ENCODE measurements at places on chromosomes 1 and 21.

GRCh38 chr1:19715334-19716203 is 50.9 kb downstream of the HTR6 start:
- peak; percentile 92 for DNase-seq

DNA sequence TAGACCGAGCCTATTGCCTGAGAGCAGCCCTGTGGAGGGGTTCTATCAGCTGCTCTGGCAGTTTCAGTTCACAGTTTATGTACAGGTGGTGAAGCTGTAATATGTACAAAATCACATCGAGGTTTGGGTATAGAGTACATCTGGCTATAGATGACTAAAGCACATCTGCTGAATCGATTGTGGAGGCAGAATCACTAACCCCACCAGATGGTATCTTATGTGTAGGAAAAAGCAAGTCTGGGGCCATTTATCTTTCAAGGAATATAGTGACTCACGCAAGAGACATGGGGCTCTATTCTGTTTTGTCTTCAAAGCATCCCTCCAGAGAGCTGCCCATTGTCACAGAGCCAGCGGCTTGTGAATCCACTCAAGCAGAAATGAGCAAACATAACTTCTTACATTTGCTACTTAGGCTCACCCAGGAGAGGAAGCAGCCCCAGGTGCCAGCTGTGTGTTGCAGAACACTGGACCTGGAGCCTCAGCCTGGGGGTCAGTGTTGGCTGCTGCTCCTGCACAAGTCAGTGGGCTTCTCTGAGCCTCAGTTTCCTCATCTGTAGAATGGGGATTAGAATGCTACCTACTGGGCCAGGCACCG is 21.3 kb downstream of the MIIP start:
- no peak for DNase-seq

GRCh38 chr21:34744801-34745200 is 76.0 kb downstream of the CLIC6 start:
- peak; percentile 62 for DNase-seq

DNA sequence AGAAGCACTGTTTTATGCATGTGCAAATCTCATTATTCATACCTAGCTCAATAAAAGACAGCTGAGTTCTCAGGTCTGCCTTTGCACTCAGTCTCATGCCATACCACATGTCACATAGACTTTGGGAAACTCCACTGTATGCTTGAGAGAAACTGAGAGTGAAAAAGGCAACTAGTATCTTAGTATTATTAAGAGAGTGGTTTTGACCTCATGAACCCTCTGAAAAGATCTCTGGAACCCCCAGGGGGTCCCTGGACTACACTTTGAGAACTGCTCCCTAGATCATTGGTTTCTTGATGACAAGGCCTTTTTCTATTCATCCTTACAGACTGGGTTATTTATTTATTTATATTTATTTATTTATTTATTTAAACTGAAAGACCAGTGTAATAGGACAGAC is 3.7 kb upstream of the RHEX start:
- DNase-seq = no peak

DNA sequence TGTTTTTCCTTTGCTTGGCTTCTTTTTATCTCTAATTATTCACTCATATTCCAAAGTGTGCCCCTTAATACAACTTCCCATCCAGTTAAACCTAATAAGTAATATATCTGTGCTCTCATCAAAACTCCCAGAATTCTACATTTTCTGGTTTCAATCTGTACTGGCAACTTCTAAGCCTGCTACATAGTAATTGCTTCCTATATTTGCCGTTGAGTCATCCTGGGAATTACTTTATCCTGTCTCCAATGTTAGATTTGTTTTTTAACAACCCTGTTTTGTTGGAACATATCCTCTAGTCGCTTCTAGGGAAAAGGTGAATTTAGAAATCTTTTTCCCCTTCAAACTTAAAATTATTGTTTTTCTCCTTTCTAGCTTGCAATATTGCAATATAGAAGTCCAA is 620.5 kb upstream of the PKN2 start:
- no peak for DNase-seq

- DNase-seq = no peak
These were observed 20.6 kb downstream of the STUM start for GRCh38 chr1:226568975-226569741.

DNA sequence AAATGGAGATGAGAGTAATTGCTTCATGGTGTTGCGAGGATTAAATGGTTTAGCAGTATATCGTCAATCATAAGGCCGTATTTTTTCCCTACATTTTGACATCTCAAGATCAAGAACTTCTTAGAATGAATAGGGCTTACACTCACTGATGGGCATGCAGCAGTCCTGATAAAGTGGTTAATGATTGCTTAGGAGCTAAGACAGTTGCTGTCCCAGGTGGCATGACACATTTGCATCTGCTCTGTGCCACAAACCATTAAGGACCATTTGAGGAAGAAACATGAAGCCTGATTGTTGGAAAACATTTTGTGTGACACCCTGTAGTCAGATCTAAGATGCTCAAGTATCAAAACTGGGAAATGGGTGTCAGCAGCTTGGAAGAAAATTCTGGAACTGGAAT is 81.0 kb upstream of the SGIP1 start:
- DNase-seq = no peak

DNA sequence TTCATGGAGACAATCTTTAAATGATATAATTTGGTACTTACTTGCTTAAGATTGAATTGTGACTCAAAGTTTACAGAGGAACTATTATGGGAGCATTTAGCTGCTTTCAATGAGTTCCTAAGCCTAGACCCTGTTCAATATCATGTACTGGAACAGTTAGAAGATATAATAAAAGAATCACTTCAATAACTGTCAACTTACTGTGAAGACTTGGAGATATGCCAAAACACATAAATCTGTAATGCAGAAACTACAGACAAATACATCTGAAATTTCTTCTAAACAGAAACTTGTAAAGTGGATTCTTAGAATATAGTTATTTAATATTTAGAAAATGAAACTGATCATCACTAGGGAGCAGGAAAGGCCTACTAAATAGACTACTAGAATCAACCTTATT is 259.3 kb downstream of the HLX start:
- DNase-seq = no peak

DNA sequence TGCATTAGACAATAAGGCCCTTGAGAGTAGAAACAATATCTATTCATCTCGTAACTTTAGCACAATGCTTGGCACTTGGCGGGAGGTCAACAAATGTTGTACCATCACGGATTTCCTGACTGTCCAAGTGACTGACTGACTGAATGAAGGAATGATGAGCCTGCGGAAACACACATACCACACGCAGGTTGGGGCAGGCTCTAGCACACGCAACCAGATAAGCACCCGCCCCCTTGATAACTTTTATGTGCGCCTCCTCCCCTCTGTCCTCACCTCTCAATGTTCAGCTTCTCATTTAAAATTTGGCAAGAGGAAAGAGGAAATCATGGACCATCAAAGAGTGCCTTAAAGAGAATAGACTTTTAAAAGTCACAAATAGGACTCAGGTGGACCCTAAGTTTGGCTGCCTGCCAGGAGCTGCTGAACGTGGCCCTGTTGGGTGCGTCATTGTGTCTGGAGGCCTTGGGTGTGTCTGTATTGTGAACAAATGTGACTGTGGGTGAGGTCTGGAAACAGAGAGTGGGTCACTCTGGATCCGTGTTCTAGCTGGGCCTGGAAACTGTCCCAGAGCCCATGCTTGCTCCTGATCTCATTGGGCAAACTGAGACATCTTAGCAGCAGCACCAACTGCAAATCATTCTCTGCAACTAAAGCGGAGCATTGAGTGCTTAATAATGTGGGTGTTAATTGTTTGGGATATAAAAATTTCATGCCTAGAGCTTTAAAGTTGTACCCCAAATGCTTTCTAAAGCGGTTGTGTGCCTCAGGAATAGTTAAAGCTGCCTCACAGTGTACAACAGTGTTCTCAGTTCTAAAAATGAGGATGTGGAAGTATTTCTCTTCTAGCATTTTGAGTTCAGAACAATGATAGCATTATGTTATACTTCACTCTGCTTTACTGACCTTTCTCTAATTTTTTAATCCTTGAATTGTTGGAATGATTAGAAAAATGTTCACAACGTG is 47.6 kb upstream of the ABCG1 start:
- DNase-seq = peak; percentile 90

DNA sequence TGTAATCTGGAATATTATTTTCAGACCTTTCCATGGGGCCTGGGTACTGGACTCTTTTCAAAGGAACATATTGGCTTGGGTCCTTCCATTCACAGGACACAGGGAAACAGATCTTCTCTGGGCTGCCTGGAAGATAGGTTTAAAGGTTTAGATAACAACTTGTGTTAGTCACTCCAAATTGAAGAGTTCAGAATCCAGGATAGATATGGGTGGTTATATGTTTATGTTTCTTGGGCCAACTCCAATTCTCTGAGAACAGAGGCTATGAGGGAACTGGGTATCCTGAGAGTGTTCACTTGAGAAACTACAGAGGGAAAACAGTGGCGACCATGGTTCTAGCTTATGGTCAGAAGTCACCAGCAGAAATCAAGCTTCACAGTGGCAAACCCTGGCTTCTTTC is 8.7 kb upstream of the PIGM start:
- no peak for DNase-seq

GRCh38 chr1:67558449-67559193 is 126.4 kb upstream of the GADD45A start:
- peak; percentile 48 for DNase-seq

DNA sequence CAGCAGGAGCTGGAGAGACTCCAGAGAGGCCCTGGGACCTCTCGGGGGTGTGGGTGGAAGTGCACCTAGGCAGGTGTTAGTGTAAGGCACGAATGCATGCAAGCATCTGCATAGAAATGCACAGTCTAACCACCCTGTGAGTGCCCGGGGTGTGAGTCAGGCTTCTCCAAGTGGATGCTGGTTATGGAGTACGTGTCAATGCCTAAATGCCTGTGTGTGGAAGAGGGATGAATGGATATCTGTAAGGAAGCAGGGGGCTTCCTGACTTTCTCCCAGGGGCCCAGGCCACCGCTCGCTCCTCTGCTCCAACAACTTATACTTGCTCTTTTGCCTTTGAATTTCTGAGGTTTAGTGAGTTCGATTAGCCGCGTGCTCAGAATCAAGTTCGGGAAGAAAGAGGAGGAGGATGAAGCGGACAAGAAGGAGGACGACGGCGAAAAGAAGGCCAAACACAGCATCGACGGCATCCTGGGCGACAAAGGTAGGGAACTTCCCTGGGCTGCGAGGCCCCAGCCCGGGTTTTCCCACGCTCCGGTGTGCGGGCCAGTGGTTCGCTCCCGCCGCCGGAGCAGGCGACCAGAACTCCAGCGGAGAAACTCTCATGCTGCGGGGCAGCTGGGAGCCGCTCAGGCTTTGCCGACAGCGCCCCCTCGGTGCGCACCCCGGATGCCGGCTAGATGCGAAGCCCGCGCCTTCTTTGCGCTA is 5.4 kb downstream of the PAX7 start:
- no peak for DNase-seq

GRCh38 chr1:69639159-69639558 is 71.4 kb downstream of the LRRC7 start:
- DNase-seq = no peak

DNA sequence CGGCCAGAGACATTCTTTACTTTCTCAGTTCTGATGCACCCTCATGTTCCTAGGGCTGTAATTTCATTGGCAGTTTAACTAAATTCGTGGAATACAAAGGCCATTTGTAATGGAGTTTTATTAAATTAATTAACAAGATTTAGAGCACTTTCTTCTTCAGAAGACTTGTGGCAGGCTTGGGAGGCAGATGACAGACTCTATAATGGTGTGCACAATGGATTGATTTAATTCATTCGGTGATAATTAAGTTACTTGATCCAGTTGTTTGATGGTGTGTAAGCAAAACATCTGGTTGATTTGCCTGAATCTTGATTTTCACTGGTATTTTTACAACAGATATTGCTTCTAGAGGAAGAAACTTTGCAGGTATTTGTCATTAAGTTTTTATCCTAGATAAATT is 361.9 kb upstream of the GREM2 start:
- DNase-seq = no peak

DNA sequence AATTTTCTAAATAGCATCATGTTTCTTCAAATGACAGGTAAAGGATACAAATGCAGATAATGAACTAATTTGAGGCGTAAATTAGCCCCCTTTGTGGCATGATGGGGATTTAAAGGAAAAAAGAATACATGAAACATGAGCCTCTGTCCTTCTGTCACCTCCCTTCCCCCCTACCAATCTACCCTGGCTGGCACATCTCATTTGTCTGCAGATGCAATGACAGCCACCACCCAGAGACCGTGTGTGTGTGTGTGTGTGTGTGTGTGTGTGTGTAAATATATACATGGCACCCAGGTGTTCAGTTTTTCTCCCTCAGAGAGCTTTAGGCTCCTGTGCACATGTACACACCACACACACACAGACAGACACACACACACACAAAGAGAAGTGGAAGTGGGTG is 451.1 kb downstream of the RWDD3 start:
- no peak for DNase-seq

GRCh38 chr1:85343213-85343611 is 66.8 kb upstream of the BCL10 start:
- no peak for DNase-seq

DNA sequence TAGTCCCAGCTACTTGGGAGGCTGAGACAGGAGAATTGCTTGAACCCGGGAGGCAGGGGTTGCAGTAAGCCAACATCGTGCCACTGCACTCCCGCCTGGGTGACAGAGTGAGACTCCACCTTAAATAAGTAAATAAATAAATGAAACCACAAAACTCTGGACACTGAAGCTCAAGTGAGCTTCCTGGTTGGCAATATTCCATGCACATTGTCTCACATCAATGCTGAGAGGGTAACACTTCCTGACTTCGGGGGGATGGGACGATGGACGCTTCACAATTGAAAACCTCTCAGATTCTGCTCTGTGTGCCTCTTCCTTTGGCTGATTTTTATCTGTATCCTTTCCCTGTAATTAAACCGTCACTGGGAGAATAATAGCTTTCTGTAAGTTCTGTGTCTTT is 70.0 kb upstream of the ZNF644 start:
- no peak for DNase-seq

DNA sequence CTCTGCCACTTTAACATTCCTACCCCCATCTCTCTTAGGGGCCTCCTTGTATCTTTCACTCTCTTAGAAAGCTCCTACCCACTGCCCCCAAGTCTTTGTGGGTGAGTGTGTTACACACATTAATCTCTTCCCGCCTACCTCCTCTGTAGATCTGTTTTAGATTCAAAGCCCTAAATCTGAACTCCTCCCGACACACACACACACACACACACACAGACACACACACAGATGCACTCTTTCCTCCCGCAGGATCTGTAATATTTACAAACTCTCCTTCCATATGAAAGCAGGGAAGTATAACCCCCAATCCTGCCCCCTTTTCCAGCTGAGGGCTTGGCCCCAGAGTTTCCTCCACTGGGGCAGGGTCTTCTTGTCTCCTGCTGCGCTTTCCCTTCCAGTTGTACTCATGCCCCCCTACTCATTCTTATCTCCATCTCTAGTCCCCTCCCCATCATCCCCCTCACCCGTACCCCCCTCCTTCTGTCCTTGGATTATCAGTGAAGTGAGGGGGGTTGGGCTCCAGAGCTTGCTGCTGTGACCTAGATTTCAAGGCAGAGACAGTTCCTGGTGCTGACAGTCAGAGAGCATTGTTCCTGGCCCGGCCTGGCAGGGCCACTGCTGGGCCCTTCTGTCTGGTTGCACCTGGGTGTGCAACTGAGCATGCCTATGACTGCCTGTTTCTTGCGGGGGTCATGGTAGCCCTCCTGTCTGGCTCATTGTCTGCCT is 4.3 kb downstream of the PEA15 start:
- no peak for DNase-seq

GRCh38 chr1:221429264-221429663 is 312.6 kb downstream of the DUSP10 start:
- DNase-seq = no peak

All from lower leg skin (tissue), 4 donors.